Activated CD4-positive, alpha-beta T cell treated with anti-CD3 and anti-CD28 coated beads, Interleukin-2, amount 50 U/mL, for 48 hours (primary cell): ENCODE measurements at places on chromosomes 13 and 19.

DNA sequence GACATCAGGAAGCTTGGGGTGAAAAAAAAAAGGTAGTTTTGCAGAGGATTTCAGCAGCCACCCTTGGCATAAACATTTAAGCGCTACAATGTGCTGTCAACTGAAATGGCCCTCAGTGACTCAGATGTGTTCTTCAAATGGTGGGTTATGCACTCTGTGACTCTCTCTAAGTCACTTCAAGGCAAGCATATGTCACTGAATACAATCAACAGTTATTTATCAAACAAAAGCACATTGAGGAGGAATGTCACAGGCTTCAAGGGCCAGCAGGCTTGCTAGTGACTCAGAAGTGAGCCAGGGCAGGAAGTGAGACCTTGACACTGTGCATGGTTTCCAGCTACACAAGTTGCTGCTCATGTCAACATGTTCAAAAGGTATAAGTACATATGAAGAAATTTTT is 523.7 kb upstream of the HTR2A start:
- DNase-seq: no peak

- DNase-seq: no peak
These were observed 37.7 kb upstream of the DCUN1D2 start for GRCh38 chr13:113528101-113528812.

DNA sequence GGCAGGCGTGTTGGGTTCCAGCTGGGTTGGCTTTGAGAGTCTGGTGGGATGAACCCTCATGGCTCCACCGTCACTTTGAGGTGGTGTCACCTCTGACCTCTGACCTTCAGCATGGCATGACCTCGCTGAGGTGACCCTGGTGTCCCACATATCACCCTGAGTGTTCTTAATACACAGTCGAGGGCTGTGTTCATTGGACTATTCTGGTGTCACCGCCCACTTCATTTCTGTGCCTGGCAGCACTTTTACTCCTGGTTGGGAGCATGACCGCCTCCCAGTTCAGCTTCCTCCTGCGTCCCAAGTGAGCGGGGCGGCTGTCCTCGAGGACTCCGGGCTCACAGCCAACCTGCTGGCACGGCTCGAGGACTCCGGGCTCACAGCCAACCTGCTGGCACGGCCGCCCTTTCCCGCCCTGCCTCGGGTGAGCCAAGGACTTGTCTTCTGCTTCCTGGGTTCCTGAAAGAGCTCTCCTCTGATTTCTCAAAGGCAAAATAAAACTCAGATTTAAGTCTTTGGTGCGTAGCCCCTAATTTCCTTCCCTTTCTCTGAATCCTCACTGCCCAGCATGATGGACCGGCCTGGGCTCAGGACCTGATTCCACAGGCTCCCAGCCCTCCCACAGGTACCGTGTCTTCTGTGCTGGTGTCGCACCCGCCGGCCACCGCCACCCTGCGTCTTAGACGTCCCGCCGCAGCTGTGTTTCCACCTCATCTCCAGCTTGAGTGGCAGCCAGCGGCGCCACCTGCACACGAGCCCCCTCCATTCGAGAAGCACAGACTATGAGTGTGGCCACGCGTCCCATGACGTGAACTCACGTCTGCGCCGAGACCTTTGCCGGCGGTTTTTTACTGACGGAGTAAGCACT is 10.4 kb downstream of the ATP4B start:
- no peak for DNase-seq

GRCh38 chr13:32941368-32941767 is 74.9 kb upstream of the KL start:
- no peak for DNase-seq

GRCh38 chr19:38778733-38779132 is 5.4 kb upstream of the LGALS7 start:
- DNase-seq: no peak

- no peak for DNase-seq
These were observed 21.9 kb upstream of the EVI5L start for GRCh38 chr19:7808108-7808507.

DNA sequence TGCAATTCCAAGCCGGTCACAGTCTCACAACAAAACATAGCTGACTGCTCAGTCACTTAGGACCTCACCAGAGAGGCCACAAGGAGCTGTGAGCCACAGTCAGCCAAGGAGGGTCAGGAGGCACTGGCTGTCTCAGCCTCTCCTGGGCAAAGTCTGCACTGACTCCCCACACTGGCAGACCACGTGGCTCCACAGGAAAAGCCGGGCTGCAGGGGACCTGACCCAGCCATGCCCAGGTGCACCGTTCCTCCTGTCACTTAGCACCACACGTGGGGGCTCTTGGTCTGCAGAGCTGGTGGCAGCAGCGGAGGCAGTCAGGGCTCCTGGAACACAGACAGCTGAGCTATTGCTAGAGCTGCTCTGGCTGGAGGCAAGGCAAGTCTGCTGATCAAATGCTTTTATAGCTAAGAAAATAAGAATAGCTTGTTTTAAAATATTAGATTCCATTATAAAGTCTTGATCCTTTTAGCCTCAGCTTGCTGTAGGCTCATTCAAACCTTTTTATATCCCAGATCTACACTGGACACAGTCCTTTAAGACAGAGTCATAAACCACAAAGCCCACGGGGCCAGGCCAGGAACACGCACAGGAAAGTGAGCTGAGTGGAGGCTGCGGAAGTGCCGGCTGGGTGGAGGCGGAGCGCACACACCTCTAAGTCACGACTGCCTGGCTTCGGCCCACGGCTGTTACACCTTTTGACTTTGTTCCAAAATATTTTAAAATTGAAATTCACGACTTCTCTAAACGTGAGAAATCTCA is 744.1 kb downstream of the UQCRFS1 start:
- DNase-seq: peak; percentile 5

DNA sequence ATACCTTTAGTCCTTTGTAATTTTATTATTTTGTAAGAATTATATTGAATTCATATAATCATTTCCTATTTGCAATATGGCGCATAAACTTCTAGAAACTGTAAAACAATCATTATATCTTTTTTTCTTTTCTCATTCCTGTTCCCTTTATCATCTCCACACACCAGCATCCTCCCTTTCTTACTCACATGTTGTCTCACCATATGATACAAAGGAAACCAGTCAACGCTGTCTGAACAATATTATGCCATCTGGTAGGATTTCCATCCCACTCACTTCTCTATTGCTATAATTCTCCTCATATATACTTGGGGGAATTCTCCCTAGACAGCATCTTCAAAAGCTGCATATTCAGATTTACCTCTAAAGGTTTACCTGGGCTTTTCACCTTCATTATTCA is 389.8 kb downstream of the NDFIP2 start:
- no peak for DNase-seq

DNA sequence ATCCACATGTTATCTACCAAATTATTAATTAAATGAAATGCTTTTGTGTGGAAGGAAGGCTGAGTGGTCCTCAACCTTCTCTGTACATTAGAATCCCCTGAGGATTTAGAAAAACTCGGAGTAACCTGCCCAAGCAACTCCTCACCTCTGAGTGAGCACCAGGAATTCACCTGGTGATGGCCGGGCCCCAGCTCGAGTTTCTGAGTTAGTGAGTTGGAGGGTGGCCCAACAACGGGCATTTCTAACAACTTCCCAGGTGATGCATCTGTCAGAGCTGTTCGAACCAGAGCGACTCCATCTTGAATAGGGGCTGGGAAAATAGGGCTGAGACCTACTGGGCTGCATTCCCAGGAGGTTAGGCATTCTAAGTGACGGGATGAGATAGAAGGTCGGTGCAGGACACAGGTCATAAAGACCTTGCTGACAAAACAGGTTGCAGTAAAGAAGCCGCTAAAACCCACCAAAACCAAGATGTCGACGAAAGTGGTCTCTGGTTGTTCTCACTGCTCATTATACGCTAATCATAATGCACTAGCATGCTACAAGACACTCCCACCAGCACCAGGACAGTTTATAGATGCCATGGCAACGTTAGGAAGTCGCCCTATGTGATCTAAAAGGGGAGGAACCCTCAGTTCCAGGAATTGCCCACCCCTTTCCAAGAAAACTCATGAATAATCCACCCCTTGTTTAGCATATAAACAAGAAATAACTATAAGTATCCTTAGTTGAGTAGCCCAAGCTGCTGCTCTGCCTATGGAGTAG is 44.2 kb upstream of the SHISA2 start:
- no peak for DNase-seq

DNA sequence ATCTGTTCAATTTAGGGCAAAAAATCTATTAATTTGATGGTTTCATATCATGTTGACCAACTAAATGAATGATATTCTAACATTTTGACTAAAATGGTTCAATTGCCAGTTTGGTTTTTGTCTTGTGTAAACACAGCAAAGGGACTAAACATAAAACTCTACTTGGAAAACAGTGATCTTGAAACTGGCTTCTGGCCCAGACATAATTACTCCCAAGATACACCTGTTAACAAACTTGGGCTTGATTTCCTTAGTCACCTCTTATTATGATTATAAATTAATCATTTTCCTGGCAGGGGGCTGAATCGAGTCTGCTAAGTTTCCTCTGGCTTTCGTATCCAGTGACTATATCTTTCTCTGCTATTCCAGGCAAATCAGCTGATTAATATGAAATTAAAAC is 78.0 kb upstream of the OXGR1 start:
- no peak for DNase-seq
